Camera-type eye (tissue), 1 donor: ENCODE measurements at places on chromosomes 5 and 9. TPM values are rescaled to one million over a fixed set of nuclear protein-coding genes. Genes with fewer than 3 reads are reported as not detected.

PIK3R1 gene
- total RNA-seq, result 291 TPM

ABCA2 gene
- 49.9 TPM for total RNA-seq

TAF11L7 gene
- not detected for total RNA-seq

ARHGEF28 gene
- 30.0 TPM for total RNA-seq

GPRIN1 gene
- total RNA-seq, result 24.8 TPM

SMIM33 gene
- not detected for total RNA-seq

EGFLAM gene
- total RNA-seq, result 75.3 TPM

ATP10B gene
- total RNA-seq, result 2.6 TPM

FXN gene
- total RNA-seq, result 6.0 TPM

MLANA gene
- total RNA-seq, result 27.2 TPM

CBY3 gene
- not detected for total RNA-seq

KCNN2 gene
- total RNA-seq, result 7.7 TPM

PCDHGA4 gene
- 11.1 TPM for total RNA-seq

FAXDC2 gene
- 23.8 TPM for total RNA-seq
